Stimulated activated naive CD8-positive, alpha-beta T cell treated with anti-CD3 and anti-CD28 coated beads, Interleukin-15, Interleukin-2, amounts not matched to agents 100 U/mL and 50 U/mL, for 24 hours (primary cell): ENCODE measurements at places on chromosomes 6 and 20.

- DNase-seq = peak; percentile 31
These were observed 240.9 kb upstream of the BTBD3 start for GRCh38 chr20:11676630-11677287.

DNA sequence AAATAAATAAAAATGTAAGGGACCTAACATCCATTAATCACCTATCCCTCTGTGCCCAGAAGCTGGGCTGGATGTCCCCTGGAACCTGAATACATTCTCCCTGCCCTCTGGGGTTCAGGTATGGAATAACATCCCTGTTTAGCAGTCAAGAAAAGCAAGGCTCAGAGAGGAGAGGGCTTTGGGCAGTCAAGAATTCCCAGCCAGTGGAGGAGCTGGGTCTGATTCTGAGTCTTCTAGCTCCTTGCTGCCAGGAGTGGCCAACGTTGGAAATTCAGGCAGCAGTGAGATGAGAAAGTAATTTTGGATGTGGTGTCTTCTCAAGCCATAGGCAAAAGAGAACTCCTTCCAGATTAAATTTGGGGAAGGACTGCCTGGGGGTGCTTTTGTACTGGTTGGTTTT lies 42.6 kb upstream of the ZNFX1 start:
- no peak for DNase-seq

DNA sequence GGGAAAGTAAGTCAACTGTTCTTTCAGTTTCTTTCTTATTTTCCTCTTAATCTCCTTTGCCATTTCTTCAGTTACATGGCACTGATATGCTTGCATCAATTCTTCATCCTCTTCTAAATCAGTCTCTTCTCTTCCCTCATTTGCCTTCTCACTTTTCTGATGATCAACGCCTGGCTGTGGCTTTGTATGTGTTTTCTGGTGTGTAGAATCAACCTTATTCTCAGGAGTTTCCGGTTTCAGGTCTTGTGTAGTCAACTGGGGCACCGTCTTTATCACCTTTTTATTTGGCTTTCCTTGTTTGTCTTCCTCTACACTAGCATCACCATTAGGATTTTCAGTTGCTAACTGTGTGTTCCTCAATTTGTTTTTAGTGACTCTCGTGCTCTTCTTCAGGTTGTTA lies 31.6 kb downstream of the AHI1 start:
- DNase-seq = no peak

DNA sequence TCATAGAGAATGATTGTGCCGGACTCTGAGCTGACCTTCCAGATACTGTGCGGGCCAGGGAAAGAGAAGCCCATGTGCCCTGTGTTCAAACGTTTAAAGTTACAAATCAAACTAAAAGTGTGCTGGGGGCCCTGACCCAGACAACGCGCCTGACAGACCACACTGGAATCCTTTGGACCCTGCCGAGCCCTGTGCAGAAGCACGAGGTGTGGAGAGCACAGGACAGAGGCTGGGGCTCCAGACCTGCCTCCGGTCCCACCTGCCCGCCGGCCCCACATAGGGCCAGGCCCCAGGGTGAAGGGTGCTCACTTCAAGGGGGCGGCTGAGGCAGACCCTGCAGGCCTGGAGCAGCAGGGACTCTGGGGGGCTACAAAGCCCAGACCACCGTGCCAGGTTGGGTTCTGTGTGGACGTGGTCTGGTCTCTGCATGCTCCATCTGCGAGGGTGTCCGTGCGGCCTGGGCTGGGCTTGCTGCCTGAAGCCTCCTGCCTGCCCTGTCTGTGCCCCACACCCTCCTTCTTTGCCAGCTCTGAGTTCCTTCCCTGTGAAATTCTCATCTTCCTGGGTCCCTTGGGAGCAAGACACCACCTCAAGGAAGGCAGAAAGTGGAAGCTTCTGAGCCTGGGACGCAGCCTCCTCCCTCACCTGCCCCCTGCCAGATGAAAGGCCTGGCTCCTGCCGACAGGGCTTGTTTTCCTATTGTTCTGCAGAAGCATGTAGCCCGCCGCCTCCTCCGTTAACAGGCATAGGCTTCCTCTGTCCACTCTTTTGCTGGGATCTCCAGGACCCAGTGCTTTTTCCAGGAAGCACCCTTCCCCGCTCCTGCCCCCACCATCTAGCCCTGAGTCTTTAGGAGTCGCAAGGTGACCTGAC lies 186.2 kb downstream of the ERMARD start:
- DNase-seq = no peak

DNA sequence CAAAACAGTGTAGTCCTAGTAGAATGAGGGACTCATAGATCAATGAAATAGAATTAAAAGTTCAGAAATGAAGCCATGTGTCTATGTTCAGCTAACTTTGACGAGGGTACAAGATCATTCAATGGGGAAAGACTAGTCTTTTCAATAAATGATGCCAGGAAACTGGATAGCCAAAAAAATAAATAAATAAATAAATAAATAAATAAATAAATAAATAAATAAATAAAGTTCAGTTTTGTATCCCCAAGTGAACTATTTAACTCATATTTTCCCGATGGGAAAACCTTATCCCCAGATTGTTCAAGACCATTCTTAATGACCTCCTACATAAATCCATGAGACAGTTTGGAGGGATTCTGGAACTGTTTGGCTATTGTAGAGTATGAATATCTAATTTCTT lies 277.1 kb upstream of the EYS start:
- DNase-seq = no peak
